Fibroblast of skin of right quadriceps (primary cell): ENCODE measurements at places on chromosomes 3 and 15.

GRCh38 chr15:46471096-46471495 is 836.3 kb downstream of the SQOR start:
- DNase-seq = no peak

GRCh38 chr3:146189519-146190173 is 28.7 kb upstream of the PLOD2 start:
- peak; percentile 58 for DNase-seq

DNA sequence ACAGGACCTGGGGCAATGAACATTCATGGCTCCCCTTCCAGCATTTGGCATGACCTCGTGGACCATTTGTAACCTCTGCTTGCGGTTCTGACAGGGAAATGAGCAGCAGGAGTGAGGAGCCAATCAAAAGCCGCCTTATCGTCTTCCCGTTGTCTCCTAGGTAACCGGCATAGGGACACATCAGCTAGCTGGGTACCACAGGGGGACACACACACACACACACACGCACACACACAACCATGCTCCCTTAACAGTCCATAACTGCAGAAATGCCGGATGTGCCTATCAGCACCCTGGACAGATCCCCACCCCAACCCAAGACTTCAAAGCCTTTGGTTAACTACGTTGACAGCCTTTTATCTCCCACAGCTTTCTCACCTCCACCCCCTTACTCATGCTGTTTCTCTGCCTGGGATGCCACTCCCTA is 53.4 kb upstream of the CCDC174 start:
- peak; percentile 37 for DNase-seq

DNA sequence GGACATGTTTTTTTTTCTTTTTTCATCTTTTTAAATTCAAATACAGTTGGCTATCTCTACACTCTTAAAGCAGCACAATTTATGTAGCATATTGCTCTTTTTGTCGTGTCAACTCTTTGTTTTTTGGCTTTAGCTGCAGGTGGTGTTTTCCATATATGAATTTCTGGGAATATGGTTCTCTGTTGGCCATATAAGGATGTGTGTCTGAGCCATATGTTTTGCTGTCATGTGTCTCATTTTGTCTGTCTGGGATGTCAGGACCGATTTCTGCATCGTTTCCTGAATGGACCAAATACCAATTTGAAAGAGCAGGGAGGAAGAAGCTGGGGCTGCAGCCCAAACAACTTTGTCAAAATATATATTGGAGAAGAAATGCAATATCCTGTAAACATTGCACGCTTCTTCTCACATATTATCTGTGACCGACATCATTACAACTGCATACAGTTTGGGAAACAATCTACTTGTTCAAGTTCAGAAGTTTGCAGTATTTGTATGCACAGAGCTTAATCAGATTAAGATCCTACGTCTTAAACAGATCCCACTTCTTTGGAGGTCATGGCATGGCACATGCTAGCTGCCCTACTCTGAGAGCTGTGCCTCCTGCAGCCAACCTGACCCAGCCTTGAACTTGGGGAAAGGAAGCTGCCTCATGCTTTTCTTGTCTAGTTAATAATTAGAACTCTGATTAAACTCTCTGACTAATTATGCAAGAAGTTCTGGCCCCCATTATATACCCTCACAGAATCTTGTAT is 4.0 kb upstream of the SATB1 start:
- DNase-seq = no peak

GRCh38 chr15:47584316-47584715 is 133.0 kb upstream of the SEMA6D start:
- no peak for DNase-seq

GRCh38 chr3:120596116-120596852 is at the start of gene NDUFB4:
TSS of gene NDUFB4 (plus strand) at chr3:120596336. CDS start at chr3:120596360, 24 bp downstream.
- DNase-seq = peak; percentile 99

DNA sequence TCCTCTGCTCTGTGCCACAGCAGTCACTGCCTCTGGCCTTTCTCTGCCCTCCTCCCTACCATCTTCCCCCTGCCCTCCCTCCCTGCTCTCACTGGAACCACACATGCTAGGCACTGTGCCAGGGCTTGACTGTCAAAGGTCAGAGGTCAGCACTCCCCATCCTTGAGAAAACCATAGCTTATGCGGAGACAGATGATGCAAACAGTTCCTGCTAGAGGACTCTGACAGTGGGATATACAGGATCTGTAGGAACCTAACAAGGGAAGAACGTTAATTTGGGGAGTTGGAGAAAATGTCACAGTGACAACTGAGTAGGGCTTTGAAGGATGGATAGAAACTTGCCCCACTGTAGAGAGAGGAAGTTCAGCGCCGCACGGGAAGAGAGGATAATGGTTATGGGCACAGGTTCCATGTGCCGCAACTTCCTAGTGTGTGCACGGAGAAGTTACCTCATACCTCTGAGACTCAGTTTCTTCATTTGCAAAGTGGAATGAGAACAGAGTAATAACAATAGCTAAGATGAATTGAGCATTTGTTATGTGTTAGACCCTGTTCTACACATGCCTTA is 29.3 kb upstream of the XYLB start:
- no peak for DNase-seq

DNA sequence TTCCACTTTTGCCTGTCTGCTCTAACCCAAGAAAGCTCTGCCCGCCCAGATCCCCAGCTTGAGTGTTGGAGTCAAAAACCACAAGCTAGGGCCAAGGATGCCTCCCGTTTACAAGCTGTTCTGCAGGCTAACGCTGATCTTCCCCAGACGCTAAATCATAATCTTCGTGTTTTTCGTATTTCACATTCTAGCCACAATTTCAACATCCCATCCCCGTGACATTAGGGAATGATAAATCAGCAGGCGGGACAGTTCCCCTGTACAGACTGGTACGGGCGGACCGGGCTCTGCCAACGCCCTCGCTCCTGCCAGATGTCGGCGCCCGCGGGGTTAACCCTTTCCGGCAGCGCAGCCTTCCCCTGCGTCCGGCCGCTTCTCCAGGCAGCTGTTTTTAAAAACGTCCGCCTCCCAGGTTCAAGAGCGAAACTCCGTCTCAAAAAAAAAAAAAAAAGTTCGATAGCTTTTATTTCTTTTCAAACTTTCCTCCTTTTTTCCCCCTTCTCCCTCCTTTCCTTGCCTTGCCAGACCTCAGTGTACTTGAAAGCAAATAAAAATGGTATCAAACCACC is 81.0 kb upstream of the BNC1 start:
- DNase-seq = peak; percentile 82

GRCh38 chr3:23112491-23112890 is 90.6 kb upstream of the UBE2E2 start:
- no peak for DNase-seq

DNA sequence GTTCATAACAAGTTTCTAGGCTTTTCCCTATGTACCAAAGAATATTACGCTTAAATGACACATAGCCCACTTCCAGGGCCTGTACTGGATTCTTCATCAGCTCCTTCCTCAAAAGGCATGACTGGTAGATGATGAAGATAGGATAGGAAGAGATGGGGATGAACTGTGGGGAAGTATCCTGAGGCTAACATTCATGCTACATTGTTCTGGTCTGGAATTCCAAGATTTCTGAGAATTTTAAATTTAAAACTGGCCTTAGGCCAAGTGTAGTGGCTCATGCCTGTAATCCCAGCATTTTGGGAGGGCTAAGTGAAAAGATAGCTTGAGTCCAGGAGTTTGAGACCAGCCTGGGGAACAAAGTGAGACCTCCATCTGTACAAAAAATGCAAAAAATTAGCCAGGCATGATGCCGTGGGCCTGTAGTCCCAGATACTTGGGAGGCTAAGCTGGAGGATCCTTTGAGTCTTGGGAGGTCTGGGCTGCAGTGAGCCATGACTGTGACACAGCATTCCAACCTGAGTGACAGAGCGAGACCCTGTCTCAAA is 160.1 kb upstream of the PLAAT1 start:
- no peak for DNase-seq

DNA sequence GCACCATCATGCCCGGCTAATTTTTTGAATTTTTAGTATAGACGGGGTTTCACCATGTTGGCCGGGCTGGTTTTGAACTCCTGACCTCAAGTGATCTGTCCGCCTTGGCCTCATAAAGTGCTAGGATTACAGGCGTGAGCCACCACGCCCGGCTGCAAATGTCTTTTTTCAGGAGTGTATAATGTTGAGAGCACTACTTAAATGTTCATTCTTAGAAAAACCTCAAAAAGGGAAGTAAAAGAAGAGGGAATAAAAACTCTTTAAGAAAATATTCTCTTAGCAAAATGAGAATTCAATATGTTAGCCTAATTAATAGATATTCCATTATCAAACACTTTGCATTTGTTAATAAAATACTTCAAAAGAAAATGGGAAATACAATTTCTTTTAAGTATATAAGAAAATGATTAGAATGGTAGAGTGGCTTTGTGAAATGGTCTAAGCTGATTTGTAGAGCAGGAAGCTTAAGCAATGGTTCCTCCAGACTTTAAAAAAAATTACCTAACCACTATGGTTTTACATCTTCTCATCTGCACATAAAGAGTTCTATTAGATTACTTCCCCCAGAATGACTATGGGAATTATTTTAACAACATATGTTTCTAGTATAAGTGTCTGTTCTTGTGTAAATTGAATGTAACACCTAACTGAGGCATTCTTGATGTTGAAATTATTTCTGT is 226.7 kb upstream of the ALCAM start:
- DNase-seq = no peak

- DNase-seq = no peak
These were observed 75.0 kb downstream of the MEGF11 start for GRCh38 chr15:66178531-66178910.

- no peak for DNase-seq
These were observed 30.9 kb upstream of the MUC13 start for GRCh38 chr3:124965413-124965812.

- DNase-seq = no peak
These were observed 12.5 kb downstream of the PFKFB4 start for GRCh38 chr3:48544141-48544540.

DNA sequence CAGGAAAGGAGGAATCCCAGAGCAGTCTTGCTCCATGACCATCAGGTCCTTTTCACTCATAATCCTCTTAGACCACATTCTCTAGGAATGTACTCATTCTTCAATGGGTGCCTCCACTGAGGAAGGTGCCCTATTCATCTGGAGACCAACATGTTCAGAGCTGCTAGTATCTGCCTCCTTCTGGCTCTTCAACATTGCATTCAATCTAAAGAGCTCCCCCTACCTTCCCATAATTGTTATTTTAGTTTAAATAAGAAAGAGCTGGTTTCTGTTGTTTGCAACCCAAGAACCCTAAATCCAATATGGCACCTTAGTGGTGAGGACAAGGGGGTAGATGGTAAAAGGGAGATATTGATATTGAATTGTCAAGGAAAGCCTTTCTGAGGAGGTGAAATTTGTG is 67.6 kb downstream of the SCN11A start:
- no peak for DNase-seq

DNA sequence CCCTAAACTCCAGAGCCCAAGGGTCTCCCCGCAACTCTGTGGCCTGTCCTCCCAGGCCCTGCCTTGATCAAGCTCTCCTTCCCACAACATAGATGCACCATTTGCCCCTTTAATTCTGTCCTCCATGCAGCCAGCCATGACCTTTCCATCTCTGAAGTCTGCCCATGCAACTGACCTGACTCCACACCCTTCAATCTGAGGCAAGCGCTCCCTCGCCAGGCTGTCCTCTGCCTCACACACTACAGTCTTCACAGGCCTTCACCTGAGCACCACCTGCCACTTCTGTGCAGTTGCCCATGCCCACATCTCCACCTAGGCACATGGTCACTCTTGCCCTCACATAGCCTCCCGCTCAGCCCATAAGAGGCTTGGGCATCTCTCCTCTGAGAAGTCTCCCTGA is 244.0 kb downstream of the OCA2 start:
- no peak for DNase-seq

DNA sequence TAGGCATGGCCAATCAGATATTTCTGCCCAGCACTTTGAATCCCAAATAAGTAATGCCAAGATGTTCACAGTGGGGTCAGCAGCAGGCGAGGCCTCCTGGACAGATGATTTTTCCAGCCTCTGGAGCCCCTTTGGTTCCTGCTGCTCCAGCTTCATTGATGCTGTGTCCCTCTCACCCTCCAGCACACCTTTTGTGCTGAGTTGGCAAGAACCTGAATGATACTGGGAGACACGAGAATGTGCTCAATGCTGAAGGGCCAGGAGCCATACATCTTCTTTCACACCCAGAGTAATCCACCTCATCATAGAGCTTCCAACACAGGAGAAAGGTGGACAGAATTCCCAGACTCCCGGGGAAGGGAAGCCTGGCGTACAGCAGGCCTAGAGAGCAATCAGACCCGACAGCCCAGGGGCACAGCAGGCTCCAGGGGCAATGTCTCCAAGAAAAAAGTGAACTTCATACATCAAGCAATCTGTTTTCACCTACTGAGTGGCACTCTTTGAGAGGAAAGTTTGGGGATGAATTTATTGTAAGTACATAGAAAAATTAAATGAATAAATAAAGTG is 6.7 kb upstream of the DAPK2 start:
- DNase-seq = no peak

- peak; percentile 15 for DNase-seq
These were observed 37.7 kb upstream of the NAALADL2 start for GRCh38 chr3:174821477-174821876.

DNA sequence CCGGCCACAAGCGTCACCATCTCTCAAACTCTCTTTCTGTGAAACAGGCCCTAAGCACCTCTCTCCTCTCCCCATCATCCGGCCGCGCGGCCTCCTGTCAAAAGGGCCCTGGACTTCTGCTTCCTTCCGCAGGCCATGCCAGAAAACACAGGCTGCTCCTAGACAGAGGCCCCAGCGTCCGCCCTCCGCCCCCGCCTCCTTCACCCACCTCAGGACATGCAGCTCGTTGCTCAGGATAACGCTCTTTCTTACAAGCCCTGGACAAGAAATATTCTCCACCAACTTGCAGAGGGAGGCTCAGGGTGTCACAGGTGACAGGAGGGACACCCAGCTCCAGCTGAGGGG is 212.0 kb downstream of the XXYLT1 start:
- DNase-seq = no peak

DNA sequence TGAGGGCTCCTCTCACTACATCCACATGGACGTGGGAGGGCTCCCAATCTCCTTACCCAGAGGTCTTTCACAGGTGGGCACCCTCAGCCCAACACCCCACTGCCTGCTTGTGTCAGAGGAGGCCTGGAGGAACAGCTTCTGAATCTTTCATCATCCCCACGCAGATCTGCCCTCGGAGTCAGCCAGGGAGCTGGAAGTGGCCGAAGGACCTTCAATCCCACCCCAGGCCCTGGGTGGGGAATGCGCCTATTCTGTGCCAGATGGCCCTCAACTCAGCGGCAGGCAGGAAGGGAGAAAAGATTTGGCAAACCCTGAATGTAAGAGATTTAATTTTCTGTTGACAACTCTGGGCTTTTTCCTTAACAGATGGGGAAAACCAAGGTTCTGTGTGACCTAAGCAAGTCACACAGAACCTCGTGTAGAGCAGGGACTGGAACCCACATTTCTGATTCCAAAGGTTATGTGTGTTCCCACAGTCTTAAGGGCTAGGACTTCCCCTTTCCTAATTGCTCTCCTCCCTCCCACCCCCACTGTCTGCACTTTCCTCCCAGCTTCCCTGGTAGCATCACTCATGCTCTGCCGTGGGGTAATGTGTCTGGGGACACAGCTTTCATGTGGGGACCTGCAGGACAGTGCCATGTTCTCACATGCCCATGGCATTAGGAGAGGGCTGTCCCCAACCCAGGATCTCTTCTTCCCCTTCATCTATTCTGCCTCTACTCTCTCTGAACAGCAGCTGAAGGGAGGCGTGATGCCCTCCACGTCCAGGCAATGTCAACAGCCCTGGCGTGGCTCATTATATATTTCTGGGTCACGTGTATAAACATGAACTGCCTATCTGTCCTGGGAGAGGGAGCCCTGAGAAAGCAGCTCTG is 98.1 kb downstream of the SEMA5B start:
- DNase-seq = no peak

GRCh38 chr15:69891070-69891536 is 206.6 kb downstream of the TLE3 start:
- no peak for DNase-seq
